ENCODE measurements at places on chromosomes 12 and 14.

DNA sequence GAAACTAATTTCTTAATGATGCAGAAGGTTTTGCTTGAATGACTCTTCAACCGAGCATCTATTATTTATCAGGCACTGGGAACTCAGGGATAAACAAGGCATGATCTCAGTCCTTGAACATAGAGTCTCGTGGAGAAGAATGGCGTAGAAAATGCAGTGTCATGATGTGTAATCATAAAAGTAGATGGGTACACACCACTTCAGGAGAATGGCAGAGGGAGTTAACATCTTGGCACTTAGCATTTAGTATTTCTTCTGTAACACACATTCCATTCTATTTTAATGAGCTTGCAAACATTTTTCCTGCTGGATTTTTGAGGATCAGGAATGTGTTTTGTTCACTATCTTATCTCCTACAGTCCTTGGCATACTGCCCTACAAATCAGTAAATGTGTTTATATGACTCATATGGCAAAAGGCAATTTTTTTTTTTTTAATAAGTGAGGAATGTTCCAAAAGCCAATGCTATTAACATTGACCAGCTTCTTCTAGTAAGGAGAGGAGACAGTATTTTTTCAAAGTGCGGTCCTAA lies 3.8 kb downstream of the TXNRD1 start:
- DNase-seq: peak; percentile 77

- DNase-seq: peak; percentile 65
Observed at GRCh38 chr14:99604766-99605298, 825 bp upstream of the CCDC85C start.

DNA sequence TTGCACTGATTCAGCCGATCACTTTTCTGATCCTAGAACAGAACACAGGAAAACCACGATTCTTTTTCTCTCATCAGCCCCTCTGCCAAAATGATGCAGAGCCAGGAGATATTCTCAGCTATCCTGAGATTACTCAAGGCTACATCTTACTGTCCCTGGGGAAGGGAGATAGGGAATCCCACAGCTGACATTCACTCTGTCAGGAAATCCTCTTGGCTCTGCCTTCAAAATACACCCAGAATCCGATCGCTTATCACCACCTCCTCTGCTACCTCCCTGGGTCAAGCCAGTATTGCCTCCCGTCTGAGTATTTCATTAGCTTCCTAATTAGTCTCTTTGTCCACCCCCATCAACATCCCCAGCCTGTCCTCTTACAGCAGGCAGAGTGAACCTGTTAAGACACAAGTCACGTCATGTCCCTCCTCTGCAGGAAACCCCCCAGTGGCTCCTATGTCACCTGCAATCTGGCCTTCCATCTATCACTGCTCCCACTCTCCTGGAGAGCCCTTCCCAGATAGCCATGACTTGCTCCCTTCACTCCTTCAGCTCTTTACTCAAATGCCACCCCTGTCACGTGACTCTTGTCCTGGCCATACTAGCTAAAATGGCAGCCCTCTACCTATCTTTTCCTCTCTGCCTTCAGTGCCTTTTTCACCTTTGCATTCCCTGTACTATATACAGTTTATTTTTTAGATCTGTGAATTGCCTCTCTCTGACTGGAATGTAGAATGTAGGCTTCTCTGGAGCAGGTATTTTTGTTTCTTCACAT lies 70.3 kb downstream of the GALNT4 start:
- no peak for DNase-seq

DNA sequence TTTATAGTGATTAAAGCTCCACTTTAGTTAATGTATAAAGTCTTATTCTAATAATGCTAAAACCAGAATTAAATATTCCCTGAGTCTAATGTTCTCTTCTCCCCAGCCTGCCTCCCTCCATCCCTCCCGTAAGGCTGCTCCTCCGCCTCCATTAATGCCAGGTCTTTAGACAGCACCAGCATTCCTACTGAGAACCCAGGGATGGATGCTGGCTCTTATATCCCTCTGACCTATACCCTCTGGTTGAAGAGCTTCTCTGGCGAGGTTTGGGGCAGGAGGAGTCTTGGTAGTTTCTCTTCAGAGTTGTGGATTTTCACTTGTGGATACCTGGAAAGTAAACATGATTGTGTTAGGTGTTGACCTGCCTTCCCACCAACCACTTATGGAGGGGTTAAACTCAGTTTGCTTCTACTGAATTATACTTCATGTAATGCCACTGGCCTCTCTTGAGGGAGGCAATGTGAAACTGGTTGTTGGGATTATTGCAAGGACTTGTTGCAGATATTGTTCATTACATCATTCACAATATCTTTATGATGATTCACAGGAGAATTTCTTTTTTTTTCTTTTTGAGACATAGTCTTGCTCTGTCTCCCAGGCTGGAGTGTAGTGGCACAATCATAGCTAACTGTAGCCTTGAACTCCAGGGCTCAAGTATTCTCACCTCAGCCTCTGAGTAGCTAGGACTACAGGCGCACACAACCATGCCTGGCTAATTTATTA lies 11.1 kb upstream of the SMAGP start:
- DNase-seq: peak; percentile 12

GRCh38 chr12:103882861-103883596 lies 42.0 kb upstream of the NT5DC3 start:
- DNase-seq: no peak

DNA sequence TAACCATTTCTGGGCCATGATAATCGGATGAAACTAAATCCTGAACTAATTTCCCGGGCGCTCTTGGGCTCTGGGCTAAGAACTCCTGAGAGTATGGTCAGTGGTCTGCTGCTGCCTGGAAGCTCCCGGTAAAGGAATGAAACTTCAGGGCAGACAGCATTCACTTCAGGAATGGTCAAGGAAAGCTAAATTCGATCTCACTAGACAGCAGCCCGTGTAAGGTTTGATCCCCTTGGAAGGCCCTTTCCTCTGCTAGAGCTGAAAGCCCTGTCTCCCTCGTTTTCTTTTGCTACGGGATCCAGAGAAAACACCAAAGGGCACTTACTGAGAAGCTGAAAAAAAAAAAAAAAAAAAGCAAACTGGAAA lies 680 bp downstream of the ASB8 start:
- DNase-seq: peak; percentile 11

- no peak for DNase-seq
Observed at GRCh38 chr12:80441921-80442320, 2.1 kb upstream of the PTPRQ start.

DNA sequence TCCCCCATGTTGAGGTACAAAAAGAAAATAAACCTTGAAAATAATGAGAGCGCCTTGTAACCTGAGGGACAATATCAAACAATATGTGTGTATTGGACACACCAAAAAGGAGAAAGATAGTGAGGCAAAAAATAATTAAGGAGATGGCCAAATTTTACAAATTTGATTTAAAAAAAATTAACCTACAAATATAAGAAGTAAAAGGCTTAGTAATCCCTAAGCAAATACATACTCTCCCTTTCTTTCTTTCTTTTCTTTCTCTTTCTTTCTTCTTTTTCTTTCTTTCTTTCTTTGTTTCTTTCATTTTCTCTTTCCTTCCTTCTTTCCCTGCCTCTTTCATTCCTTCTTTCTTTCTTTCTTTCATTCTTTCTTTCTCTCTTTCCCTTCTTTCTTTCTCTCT lies 133.4 kb downstream of the PIK3C2G start:
- no peak for DNase-seq
